ENCODE measurements at places on chromosomes 6 and 20.

DNA sequence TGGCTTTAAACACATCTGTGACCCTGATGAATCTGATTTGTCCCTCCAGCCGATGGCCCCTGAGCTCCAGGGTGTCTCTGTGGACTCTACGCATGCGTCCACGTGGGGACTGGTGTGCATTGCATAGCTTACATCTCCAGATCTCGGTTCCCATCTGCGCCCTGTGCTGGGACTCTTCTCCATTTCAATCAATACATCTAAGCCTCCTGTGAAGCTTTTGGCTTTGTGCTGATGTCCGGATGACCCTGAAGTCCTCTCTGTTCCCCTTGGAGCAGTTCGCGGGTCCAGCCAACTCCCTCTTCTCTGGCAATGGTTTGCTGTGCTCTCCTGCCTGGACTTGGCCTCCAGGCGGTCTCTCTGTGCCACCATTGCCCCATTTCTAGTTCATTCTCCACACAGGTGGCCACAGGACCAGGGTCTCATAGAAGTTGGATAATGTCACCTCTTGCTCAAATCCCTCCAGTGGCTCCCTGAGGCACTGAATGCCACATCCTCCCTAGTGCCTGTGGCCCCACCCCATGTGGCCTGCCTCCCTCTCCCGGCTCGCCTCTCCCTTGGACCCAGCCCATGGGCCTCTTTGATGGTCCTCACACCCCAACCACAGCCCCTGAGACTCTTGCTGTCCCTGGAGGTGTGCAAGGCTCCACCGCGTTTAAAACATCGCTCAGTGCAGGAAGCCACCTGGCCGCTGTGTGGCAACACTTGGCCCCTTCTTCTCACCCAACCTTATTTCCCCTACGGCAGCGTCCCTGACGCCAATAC is 155.4 kb downstream of the SYCP2 start:
- peak; percentile 7 for DNase-seq

GRCh38 chr6:31203345-31203979 is 33.0 kb upstream of the POU5F1 start:
- DNase-seq, result peak; percentile 64

DNA sequence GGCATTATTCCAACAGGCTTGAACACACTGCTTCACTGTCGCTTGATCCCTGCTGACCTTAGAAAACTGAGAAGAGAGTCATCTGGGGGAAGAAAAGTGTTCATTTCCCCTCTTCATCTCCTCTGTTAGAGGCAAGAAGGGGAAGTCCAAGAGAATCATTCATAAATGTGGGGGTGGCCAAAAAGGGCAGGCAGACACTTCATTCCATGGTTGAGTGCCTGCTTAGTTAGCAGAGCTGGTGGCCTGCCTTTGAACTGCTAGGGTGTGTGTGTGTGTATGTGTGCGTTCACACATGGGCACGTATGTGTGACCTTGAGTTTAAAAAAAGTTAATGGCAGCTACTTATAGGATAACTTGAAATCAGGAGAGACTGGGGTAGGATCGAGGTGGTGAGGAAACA is 39.4 kb upstream of the RFPL4B start:
- no peak for DNase-seq

DNA sequence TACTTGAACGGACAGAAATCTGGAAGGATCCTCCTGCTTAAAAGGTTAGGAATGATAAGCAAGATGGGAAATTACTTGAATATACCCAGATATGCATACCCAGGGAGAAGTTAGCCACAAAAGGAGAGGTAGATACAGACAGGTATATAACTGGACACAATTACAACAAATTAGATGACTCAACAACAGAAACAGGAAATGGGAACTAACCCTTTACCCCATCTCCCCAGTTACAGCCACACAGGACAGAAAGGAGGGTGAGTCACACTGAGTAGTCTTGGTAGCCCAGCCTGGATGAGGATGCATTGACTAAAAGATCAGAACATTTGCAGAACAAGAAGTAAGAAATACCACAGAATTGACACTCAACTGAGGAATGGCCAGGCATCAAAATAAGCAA is 61.2 kb downstream of the C6orf52 start:
- DNase-seq, result peak; percentile 8
